ENCODE measurements at places on chromosomes 4 and X.

- DNase-seq: no peak
Observed at GRCh38 chr4:22688236-22688635, 4.5 kb upstream of the GBA3 start.

DNA sequence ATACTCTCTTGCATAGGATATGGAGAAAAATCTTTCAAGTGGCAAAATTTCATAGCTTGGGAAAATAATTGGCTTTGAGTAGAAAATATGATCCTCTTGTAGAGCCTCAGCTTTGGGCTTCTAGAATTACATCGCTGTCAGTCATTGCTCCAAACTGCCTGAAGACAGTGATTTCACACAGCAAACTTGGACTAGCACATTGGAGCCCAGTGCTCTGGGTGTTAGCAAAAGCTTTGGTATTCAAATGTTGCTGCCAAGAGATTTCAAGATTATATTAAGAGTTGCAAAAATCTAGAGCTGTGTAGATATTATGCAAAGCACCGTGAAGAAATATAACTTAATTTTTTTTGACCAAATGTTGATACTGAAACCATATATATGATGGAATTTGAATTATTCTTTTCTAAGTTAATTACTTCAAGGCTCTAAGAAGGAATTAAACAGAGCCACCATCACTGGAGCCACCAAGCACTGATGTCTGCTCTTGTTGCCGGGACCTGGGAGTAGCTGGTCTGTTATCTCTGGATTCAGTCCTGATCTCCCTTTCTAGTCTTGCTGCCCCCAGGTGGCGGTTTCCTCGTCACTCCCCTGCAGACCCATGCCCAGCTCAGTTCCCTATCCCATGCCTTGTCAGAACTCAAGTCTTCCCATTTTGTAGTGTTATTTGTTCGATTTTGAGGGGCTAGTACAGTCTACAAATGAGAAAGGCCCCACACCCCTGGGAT is 260.7 kb upstream of the SFRP2 start:
- DNase-seq: peak; percentile 45

DNA sequence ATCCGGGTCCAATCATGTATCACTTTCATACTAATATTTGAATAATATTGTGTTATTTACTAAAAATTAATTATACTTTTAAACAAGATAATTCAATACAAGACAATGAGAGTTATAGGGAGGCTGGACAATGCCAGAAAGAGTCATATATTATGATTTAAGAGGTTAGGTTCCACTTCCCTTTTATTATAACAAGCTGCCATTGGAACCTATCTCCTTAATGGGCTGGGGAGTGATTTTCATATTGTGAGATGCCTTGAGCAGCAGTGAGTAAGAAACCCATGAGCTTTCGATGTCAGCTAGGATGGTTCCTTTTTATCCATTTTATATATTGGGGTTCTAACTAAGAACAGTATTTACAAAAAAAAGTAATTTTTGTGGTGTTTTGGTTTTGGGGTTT is 91.8 kb downstream of the MAB21L2 start:
- DNase-seq: no peak

DNA sequence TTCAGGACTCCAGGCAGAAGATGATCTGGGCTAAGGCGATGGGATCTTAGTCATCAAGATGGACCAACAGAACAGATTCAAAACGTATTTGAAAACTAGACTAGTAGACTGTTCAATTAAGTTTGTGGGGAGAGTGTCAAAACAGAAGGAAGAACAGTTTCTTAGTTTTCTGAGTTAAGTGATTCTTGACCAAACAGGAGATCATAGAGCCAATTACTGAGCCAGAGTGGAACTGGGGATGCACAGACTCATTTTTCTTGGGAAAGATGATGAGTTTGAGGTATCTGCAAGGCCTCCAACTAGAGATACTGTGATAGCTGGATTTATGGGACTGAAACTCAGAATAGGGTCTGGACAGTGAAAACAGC is 119.5 kb downstream of the REELD1 start:
- no peak for DNase-seq

- DNase-seq: no peak
Observed at GRCh38 chrX:9285342-9285771, 179.5 kb upstream of the TBL1X start.

DNA sequence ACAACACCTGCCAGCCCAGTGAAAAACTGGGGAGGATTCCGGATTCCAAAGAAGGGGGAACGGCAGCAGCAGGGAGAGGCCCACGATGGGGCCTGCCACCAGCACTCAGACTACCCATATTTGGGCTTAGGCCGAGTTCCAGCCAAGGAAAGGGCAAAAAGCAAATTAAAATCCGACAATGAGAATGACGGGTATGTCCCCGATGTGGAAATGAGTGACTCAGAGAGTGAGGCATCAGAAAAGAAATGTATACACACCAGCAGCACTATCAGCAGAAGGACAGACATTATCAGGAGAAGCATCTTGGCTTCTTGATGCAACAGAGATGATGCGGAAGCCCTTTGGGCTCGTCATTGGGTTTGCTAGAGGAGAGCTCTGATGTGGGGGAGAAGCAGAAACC is 62.4 kb downstream of the JADE1 start:
- peak; percentile 13 for DNase-seq

DNA sequence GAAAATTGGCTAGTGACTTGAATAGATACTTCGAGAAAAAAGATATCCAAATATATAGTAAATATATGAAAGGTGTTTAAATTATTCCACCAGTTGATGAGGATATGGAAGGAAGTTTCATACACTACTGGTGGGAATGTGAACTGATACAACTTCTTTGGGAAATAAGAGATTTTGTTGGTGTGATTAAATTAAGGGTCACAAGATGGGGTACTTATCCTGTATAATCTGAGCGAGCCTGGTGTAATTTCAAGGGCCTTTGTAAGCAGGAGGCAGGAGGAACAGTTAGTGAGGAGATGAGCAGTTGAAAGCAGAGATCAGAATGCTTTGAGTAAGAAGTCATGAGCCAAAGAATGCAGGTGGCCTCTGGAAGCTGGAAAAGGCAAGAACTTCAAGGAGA is 192.2 kb downstream of the KCTD8 start:
- DNase-seq: peak; percentile 15
